Hair follicular keratinocyte (primary cell): ENCODE measurements at places on chromosomes 13 and 19. TPM values are rescaled to one million over a fixed set of nuclear protein-coding genes. Genes with fewer than 3 reads are reported as not detected.

Gene TMEM238
- total RNA-seq = 11.9 and 16.4 TPM in 2 replicates

Gene DMWD
- 40.7 and 41.0 TPM in 2 replicates for total RNA-seq

Gene N4BP2L1
- total RNA-seq = 0.04 and 0.08 TPM in 2 replicates

Gene SLC25A41
- total RNA-seq = not detected in 2 replicates

Gene ELANE
- total RNA-seq = not detected in 2 replicates

Gene PBX4
- total RNA-seq = 0.46 and 0.86 TPM in 2 replicates

Gene RFX2
- 13.0 and 16.7 TPM in 2 replicates for total RNA-seq

Gene ZNF653
- total RNA-seq = 6.7 and 8.4 TPM in 2 replicates

Gene CELF5
- total RNA-seq = not detected in 2 replicates

Gene CYP2S1
- total RNA-seq = 6.8 and 7.8 TPM in 2 replicates

Gene ZNF571
- total RNA-seq = 0.95 and 1.8 TPM in 2 replicates

Gene PGLYRP2
- not detected in 2 replicates for total RNA-seq

Gene ATP7B
- 1.4 and 4.4 TPM in 2 replicates for total RNA-seq

Gene ALOX5AP
- total RNA-seq = 1.1 and 6.3 TPM in 2 replicates

Gene SERPINE3
- 0.04 TPM in 1 of 2 replicates, not detected in the other for total RNA-seq

Gene KCNJ14
- total RNA-seq = 0.53 and 0.70 TPM in 2 replicates

Gene UBE2S
- 107 and 271 TPM in 2 replicates for total RNA-seq

Gene PEG3
- total RNA-seq = 0.65 and 1.0 TPM in 2 replicates

Gene RNF113B
- total RNA-seq = not detected in 2 replicates

Gene MCF2L
- total RNA-seq = not detected in 2 replicates

Gene VASP
- total RNA-seq = 153 and 157 TPM in 2 replicates

Gene EDDM13
- total RNA-seq = 0.46 and 2.2 TPM in 2 replicates

Gene NPAS1
- 0.46 TPM in 1 of 2 replicates, not detected in the other for total RNA-seq

Gene CDX2
- total RNA-seq = not detected in 2 replicates

Gene VSTM1
- not detected in 2 replicates for total RNA-seq

Gene CGB2
- total RNA-seq = 0.99 TPM in 1 of 2 replicates, not detected in the other

Gene ZNF772
- total RNA-seq = 7.7 and 8.0 TPM in 2 replicates

Gene CEBPG
- 34.1 and 41.1 TPM in 2 replicates for total RNA-seq

Gene ZNF93
- total RNA-seq = 3.7 and 8.4 TPM in 2 replicates

Gene PSG3
- not detected in 2 replicates for total RNA-seq

Gene MYDGF
- 130 and 196 TPM in 2 replicates for total RNA-seq

Gene EXOC3L2
- 0.38 and 2.0 TPM in 2 replicates for total RNA-seq

Gene FFAR2
- total RNA-seq = not detected in 2 replicates

Gene LINGO3
- not detected in 2 replicates for total RNA-seq

Gene LILRB3
- total RNA-seq = not detected in 2 replicates

Gene FCHO1
- 1.4 and 3.7 TPM in 2 replicates for total RNA-seq

Gene KLK12
- 0.23 TPM in 1 of 2 replicates, not detected in the other for total RNA-seq

Gene TIMM13
- total RNA-seq = 53.6 and 97.9 TPM in 2 replicates

Gene LGI4
- not detected in 2 replicates for total RNA-seq
